Activated CD8-positive, alpha-beta memory T cell treated with anti-CD3 and anti-CD28 coated beads, Interleukin-2, amount 10 ng/mL, durations not matched to agents 7 days and 5 days (primary cell): ENCODE measurements at places on chromosomes 4 and X. TPM values are rescaled to one million over a fixed set of nuclear protein-coding genes. Genes with fewer than 3 reads are reported as not detected.

WWC2 gene
- total RNA-seq: 0.20 TPM

ATP1B4 gene
- not detected for total RNA-seq

HPSE gene
- 19.6 TPM for total RNA-seq

CCSER1 gene
- not detected for total RNA-seq

RASL11B gene
- total RNA-seq: 0.15 TPM

GUCY1B1 gene
- 1.5 TPM for total RNA-seq

IQSEC2 gene
- total RNA-seq: not detected

GDPD2 gene
- total RNA-seq: not detected

- no peaks in the 10 kb centered on the region for H3K36me3 ChIP-seq
- peaks cover 32% of the 10 kb centered on the region for H3K27me3 ChIP-seq
- DNase-seq: no peak
- no peak within 1 kb of the TSS for H3K4me3 ChIP-seq
- no peaks in the 10 kb centered on the region for H3K4me1 ChIP-seq
These were observed at the start of gene FGF13 for GRCh38 chrX:138711399-138712347. Gene FGF13 (minus strand): TSS chrX:138711717. CDS start chrX:138711003, 714 bp downstream.

GRCh38 chrX:79140731-79141130 is 3.8 kb upstream of the GPR174 start:
- no peak for DNase-seq
- peaks cover 8% of the 10 kb centered on the region for H3K36me3 ChIP-seq
- H3K27ac ChIP-seq: no peak overlapping the region
- H3K4me3 ChIP-seq: no peak overlapping the region
- H3K4me1 ChIP-seq: peaks cover 48% of the 10 kb centered on the region

GRCh38 chr4:1334579-1334895 is 12.5 kb upstream of the UVSSA start:
- H3K36me3 ChIP-seq: peaks cover 61% of the 10 kb centered on the region
- no peak for DNase-seq
- H3K27ac ChIP-seq: no peak overlapping the region
- H3K4me3 ChIP-seq: no peak overlapping the region

DNA sequence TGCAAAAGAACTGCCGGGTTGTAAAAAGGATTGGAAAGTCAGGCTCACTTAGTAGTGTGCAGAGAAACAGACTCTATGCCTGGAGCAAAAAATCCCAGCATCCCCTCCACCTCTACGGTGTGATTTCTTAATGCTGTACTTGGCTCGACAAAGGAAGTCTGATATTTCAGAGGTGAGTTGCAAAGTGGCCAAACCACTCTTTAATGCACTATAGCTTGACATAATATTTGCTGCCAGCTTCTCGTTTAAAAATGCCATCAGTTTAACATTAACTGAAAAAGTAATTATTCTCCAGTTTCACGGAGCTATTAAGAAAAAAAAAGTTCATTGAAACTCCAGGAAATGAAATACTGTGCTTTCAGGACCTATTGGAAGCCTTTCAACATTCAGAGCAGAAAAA is 448.3 kb upstream of the ZFP42 start:
- no peak overlapping the region for H3K27ac ChIP-seq
- DNase-seq: no peak
- no peaks in the 10 kb centered on the region for H3K4me1 ChIP-seq
- no peak overlapping the region for H3K4me3 ChIP-seq

DNA sequence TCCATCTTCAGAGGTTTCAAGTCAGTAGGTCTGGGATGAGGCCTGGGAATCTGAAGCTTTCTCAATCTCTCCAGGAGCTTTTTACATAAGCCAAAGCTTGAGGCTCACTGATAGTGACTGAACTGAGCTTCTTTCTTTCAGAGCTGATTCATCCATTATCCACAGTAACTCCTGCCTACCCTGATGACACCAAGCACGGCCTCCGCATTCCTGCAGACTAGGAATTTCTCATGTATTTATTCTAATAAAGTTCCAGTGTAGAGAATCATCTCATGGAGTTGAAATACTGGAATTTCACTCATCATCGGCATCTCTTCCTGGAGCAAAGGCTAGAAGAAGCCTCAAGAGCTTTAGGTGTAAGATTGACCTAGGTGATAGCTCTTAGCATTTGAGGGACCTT is 12.1 kb upstream of the DCTD start:
- no peaks in the 10 kb centered on the region for H3K4me1 ChIP-seq
- no peak for DNase-seq
- H3K4me3 ChIP-seq: no peak overlapping the region
- H3K27me3 ChIP-seq: peaks cover 14% of the 10 kb centered on the region
- H3K36me3 ChIP-seq: no peaks in the 10 kb centered on the region

DNA sequence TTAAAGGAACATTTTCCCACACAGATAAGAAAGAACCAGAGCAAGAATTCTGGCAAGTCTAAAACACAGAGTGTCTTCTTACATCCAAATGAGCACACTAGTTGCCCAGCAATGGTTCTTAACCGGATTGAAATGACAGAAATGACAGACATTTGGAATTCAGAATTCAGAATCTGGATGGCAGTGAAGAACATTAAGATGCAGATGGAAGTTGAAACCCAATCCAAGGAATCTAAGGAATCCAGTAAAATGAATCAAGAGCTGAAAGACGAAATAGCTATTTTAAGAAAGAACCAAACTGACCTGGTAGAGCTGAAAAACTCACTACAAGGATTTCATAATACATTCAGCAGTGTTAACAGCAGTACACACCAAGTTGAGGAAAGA is 21.5 kb downstream of the ANAPC10 start:
- peak overlapping the region; percentile 79 for H3K27ac ChIP-seq
- peaks cover 51% of the 10 kb centered on the region for H3K36me3 ChIP-seq
- peaks cover 27% of the 10 kb centered on the region for H3K4me1 ChIP-seq
- peak overlapping the region; percentile 9 for H3K4me3 ChIP-seq
- no peak for DNase-seq

DNA sequence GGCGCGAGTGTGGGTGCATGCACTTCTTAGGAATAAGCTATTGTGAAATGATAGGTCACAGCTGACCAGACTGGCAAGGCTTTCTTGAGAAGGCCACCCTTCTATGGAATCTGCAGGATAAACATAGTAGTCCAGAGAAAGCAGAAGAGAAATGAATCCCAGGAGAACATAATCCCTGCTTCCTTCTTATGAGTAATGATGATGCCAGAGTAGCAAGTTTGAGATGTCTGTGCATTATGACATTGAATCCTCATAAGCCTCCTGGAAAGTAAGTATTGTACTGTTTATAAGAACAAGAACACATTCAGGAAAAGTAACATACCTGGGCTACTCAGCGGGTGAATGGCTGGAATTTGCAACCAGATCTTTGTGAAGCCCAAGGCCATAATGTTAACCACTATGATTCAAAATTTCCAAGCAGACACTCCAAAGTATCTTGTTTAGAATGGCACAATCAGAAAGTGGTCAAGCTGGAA is 272.1 kb upstream of the HS3ST1 start:
- no peak for DNase-seq
- no peak overlapping the region for H3K27ac ChIP-seq
- no peaks in the 10 kb centered on the region for H3K4me1 ChIP-seq
- H3K27me3 ChIP-seq: no peaks in the 10 kb centered on the region

- no peak overlapping the region for H3K4me3 ChIP-seq
- H3K36me3 ChIP-seq: no peaks in the 10 kb centered on the region
- H3K27me3 ChIP-seq: no peaks in the 10 kb centered on the region
- no peak for DNase-seq
- H3K27ac ChIP-seq: no peak overlapping the region
- H3K4me1 ChIP-seq: no peaks in the 10 kb centered on the region
These were observed 53.1 kb downstream of the OCRL start for GRCh38 chrX:129593137-129593536.

- H3K36me3 ChIP-seq: no peaks in the 10 kb centered on the region
- H3K4me3 ChIP-seq: no peak overlapping the region
- no peak overlapping the region for H3K27ac ChIP-seq
These were observed 348.5 kb downstream of the INPP4B start for GRCh38 chr4:142497606-142498005.

DNA sequence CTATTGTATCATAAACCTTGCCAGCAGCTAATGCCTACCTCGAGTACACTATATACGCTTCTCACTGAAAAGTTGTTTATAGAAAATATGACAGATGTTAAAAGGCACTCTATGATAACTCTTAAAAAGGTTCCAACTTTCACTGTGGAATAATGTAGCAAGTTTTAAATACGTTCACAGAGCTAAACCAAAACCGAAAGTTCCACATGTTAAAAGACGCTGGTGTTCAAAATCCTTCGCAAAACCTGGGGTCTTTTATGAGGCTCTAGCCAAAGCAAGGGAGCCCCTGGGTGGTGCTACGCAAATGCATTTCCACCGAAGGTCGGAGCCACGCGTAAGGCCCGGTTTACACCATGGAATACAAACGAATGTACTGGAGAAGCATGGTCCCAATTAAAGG is 103.7 kb upstream of the TENM3 start:
- no peak for DNase-seq
- H3K4me3 ChIP-seq: peak overlapping the region; percentile 70
- peaks cover 73% of the 10 kb centered on the region for H3K27me3 ChIP-seq

- no peaks in the 10 kb centered on the region for H3K27me3 ChIP-seq
- H3K36me3 ChIP-seq: no peaks in the 10 kb centered on the region
- no peak for DNase-seq
- H3K4me3 ChIP-seq: no peak overlapping the region
- no peaks in the 10 kb centered on the region for H3K4me1 ChIP-seq
- H3K27ac ChIP-seq: no peak overlapping the region
These were observed 470.5 kb downstream of the PCDH7 start for GRCh38 chr4:31190671-31191070.

GRCh38 chr4:176641237-176641636 is 151.5 kb downstream of the VEGFC start:
- H3K27ac ChIP-seq: no peak overlapping the region
- no peaks in the 10 kb centered on the region for H3K36me3 ChIP-seq
- no peak for DNase-seq
- H3K4me1 ChIP-seq: no peaks in the 10 kb centered on the region

DNA sequence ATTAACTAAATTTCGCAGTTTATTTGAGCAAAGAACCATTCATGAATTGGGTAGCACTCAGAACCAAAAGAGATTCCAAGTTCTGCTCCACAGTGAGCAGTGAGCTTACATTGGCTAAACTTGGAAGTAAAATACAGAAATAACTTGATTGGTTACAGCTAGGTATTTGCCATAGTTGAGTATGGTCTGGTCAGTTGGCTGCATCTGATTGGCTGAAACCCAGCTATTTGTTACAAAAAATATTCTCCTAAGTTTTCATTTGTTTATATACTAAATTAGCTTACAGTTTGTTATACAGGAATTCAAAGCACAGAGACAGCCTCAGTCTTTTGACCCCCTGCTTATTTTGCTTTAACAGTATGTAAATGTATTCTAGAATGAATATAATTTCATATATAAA is 215.1 kb downstream of the RELL1 start:
- no peak overlapping the region for H3K4me3 ChIP-seq
- H3K27ac ChIP-seq: no peak overlapping the region
- H3K4me1 ChIP-seq: no peaks in the 10 kb centered on the region
- DNase-seq: no peak
- peaks cover 33% of the 10 kb centered on the region for H3K27me3 ChIP-seq

GRCh38 chr4:61604054-61604453 is 403.9 kb downstream of the ADGRL3 start:
- H3K4me3 ChIP-seq: no peak overlapping the region
- H3K27me3 ChIP-seq: no peaks in the 10 kb centered on the region
- no peak overlapping the region for H3K27ac ChIP-seq

GRCh38 chrX:14398725-14399124 is 130.6 kb upstream of the GLRA2 start:
- no peak for DNase-seq
- no peak overlapping the region for H3K4me3 ChIP-seq

GRCh38 chrX:99242001-99242400 is 1168.1 kb downstream of the PCDH19 start:
- no peaks in the 10 kb centered on the region for H3K4me1 ChIP-seq
- no peak for DNase-seq
- no peak overlapping the region for H3K27ac ChIP-seq
- H3K36me3 ChIP-seq: no peaks in the 10 kb centered on the region

GRCh38 chr4:25873632-25874129 is 10.9 kb upstream of the SEL1L3 start:
- no peak overlapping the region for H3K4me3 ChIP-seq
- no peaks in the 10 kb centered on the region for H3K36me3 ChIP-seq

GRCh38 chr4:6236816-6237390 is 32.7 kb upstream of the WFS1 start:
- H3K27ac ChIP-seq: no peak overlapping the region
- H3K36me3 ChIP-seq: no peaks in the 10 kb centered on the region
- peaks cover 25% of the 10 kb centered on the region for H3K27me3 ChIP-seq
- no peaks in the 10 kb centered on the region for H3K4me1 ChIP-seq
- no peak for DNase-seq
- no peak overlapping the region for H3K4me3 ChIP-seq

GRCh38 chr4:40502934-40503333 is 126.7 kb downstream of the RBM47 start:
- no peak for DNase-seq
- no peaks in the 10 kb centered on the region for H3K36me3 ChIP-seq
- no peak overlapping the region for H3K4me3 ChIP-seq
- no peaks in the 10 kb centered on the region for H3K27me3 ChIP-seq
- H3K27ac ChIP-seq: peak overlapping the region; percentile 56

- no peak for DNase-seq
- no peaks in the 10 kb centered on the region for H3K36me3 ChIP-seq
- H3K27ac ChIP-seq: no peak within 1 kb of the TSS
- peak within 1 kb of the TSS; percentile 7 for H3K4me3 ChIP-seq
These were observed at the start of gene ARHGEF9 for GRCh38 chrX:63784902-63785707. Gene ARHGEF9 (minus strand): TSS chrX:63785214. CDS start chrX:63785145, 69 bp downstream.

- H3K27ac ChIP-seq: no peak overlapping the region
- peaks cover 1% of the 10 kb centered on the region for H3K4me1 ChIP-seq
- peak; percentile 44 for DNase-seq
- no peaks in the 10 kb centered on the region for H3K36me3 ChIP-seq
- peaks cover 11% of the 10 kb centered on the region for H3K27me3 ChIP-seq
These were observed 59.4 kb downstream of the POLR2B start for GRCh38 chr4:57037982-57038604.

DNA sequence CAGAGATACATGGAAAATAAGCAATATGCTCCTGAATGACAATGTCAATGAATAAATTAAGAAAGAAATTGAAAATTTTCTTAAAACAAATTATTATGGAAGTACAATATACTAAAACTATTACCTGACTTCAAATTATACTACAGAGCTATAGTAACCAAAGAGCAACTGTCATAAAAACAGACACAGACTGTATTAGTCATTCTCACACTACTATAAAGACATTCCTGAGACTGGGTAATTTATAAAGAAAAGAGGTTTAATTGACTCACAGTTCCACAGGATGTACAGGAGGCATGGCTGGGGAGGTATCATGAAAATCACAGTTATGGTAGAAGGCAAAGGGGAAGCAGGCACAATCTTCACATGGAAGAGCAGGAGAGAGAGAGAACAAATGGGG is 60.0 kb upstream of the CYSLTR1 start:
- no peak overlapping the region for H3K4me3 ChIP-seq
- no peaks in the 10 kb centered on the region for H3K4me1 ChIP-seq
- DNase-seq: no peak

- H3K4me3 ChIP-seq: no peak overlapping the region
- DNase-seq: no peak
- H3K4me1 ChIP-seq: no peaks in the 10 kb centered on the region
- no peaks in the 10 kb centered on the region for H3K27me3 ChIP-seq
- no peaks in the 10 kb centered on the region for H3K36me3 ChIP-seq
- H3K27ac ChIP-seq: no peak overlapping the region
These were observed 256.9 kb downstream of the PARM1 start for GRCh38 chr4:75189711-75190335.

- no peak overlapping the region for H3K27ac ChIP-seq
- no peak overlapping the region for H3K4me3 ChIP-seq
- no peaks in the 10 kb centered on the region for H3K4me1 ChIP-seq
- no peaks in the 10 kb centered on the region for H3K27me3 ChIP-seq
- no peaks in the 10 kb centered on the region for H3K36me3 ChIP-seq
These were observed 253.7 kb upstream of the DIAPH2 start for GRCh38 chrX:96430756-96431455.
